M059J (cell line): ENCODE measurements at places on chromosomes 12 and 14.
A peak's percentile ranks its signal among the peaks of the same experiment; 100 is the strongest.

GRCh38 chr14:35399083-35399937 is 5.2 kb downstream of the NFKBIA start:
- DNase-seq, result no peak

DNA sequence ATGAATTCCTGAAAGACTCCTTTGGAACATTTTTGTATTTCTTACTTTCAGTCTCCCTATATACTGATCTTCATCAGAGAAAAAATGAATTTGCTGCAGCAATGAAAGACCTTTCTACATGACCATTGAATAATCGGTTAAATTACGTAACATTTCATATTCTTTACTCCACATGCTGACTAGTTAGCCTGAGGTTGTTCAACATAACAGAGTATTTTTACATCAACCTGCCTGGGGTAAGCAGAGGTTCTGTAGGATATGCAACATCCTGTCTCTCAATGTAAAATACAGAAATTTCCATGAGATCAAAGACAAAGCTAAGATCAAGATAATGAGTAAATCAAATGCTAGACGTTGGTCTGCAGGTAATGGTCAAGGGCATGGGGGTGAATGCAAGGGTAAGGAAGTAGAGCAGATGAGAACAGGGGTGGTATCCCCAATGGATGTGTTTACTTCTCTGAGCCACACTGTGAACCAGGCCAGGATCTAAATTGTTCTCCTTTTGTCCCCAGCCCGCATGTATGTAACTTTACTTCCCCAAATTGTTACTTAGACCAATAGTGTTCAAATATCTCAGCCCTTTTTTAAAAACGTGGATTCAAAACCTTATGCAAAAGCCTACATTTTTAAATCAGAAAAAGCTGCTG is 45.4 kb downstream of the DUSP6 start:
- DNase-seq, result no peak

DNA sequence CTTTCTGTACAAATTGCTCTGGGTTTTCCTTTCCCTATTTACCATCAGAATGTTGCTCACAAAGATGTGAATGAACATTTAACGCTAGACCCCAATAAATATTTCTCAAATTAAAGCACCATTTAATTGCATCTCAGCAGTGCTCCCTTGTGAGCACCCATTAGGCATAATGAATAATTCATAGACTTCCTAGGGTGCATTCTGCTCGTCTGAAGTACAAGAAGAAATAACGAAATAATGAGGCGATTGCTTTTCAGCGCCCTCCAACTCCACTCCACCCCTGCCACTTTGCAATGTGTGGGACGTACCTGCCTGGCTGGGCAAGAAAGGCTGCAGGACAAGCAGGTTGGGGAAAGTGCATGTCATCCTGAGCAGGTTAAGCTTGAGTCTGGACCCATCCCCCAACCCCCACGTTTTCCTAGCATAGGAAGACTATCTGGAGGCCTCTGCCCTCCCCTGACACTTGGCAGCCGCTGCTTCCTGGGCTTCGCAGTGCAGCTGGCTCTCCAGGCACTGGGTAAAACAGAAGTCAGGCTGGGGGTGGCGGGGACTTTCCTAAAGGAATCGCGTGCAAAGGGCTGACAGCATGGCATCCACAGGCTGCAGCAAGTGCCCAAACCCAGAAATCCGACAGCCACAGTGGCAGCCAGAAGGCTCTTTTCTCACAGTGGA is 253.7 kb downstream of the DUSP6 start:
- peak; percentile 73 for DNase-seq

GRCh38 chr14:59067127-59067894 is 121.2 kb upstream of the DAAM1 start:
- no peak for DNase-seq

- peak; percentile 28 for DNase-seq
These were observed 24.4 kb downstream of the TUNAR start for GRCh38 chr14:95901054-95901453.

- peak; percentile 12 for DNase-seq
These were observed 58.5 kb upstream of the PRICKLE1 start for GRCh38 chr12:42648061-42648460.

DNA sequence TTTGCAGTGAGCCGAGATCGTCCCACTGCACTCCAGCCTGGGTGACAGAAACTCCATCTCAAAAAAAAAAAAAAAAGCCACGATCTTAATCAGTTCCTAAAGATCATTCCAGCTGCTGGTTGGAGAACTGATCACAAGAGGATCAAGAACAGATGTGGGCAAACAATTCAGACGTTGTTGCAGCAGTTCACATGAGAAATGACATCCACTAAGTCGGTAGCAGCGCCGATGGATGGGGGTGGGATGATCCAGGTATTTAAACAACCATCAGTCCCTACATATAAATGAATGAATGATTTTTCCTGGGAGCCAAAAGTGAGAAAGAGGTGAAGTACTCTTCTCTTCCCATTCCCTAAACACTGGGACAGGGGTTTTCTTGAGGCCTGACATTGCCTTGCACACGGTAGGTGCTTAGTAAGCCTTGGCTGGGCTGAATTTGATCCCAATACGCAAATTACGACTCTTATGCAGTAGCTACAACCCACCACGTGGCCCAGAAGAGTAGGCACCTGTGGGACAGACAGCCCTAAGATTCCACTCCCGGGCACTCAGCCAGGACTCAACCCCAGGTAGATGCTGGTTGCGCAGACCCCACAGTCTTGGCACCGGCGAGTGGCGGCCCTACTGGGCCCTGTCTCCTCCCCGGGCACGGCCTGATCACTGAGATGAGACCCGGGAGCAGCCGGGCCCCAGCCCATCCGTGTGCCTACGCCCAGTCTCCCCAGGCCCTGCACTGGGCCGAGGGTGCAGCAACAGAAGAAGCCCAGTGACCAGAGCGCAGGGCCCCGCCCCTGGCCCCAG is 565 bp downstream of the SPRYD3 start:
- DNase-seq, result peak; percentile 43

GRCh38 chr12:58757422-58757821 is 162.9 kb downstream of the LRIG3 start:
- DNase-seq, result peak; percentile 86
